Endothelial cell of umbilical vein (primary cell): ENCODE measurements at places on chromosomes 3 and 15.

GRCh38 chr3:40306336-40306735 is 3.2 kb upstream of the EIF1B start:
- no peak for DNase-seq

GRCh38 chr3:173799060-173799816 is 401.7 kb downstream of the NLGN1 start:
- DNase-seq: no peak

GRCh38 chr3:196202516-196202970 is 8.7 kb downstream of the ZDHHC19 start:
- no peak for DNase-seq

DNA sequence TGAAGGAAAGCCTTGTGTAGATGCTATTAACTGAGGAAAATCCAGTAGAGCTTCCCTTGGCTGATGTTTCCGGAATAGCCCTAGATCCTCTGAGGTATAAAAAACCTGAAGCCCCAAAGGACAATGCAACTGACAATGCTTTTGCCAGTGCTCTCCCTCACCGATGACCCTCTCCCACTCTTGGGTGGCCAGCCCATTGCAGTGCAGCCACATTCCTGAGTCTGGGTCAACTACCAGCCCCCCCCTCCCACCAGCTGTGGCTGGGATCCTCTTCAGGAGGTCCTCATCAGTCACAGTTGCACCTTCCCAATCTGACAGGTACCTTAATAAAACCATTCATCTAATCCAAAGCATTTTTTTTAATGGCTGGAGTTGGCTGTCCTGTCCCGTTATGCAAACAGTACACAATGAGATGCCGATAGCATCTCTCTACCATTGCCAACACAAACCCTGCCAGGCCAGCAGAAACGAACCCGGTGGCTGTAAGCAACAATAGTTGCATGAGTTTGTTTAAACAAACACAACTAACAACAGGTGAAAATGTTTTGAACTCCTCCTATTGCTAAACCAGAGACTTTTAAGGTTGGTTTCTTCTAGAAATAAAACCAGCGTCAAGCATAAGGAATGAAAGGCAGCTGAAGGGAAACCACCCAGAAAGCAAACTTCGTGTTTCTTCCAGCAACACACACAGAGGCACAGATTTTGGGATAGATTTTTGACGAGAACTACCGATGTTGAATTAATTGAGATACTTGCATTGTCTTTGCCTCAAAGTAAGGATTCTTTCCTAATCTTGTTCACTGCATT is 128.3 kb upstream of the ARHGEF3 start:
- DNase-seq: peak; percentile 77

- DNase-seq: peak; percentile 27
Observed at GRCh38 chr15:71790081-71790480, 20.3 kb upstream of the NR2E3 start.

GRCh38 chr3:159356606-159357005 is 554.8 kb downstream of the MFSD1 start:
- no peak for DNase-seq

DNA sequence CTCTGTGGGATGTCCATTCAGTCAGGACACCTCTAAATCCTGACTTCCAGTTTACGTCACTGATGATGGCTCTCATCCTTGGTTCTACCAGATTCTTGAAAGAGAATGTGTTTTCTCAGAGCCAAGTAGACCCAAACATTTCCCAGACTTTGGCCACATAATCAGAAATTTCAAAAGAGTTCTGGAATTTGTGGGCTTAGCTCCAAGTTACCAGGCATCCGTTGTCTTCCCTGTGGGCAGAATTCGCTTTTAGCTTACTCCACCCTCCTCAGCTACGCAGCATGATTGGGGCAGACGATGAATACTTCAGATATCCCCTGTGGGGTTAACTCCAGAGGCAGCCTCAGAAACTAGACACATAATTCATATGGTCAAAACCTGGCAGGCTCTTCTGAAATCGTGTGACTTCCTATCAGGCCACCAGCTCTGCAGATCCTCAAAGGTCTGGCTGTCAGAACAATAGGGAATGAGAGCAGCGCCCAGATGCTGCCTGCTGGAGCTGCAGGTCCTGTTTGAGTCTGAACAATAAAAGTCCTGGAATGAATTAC is 30.6 kb downstream of the CRTC3 start:
- DNase-seq: peak; percentile 39

GRCh38 chr3:196942915-196943277 is 568 bp upstream of the NCBP2 start:
- no peak for DNase-seq

DNA sequence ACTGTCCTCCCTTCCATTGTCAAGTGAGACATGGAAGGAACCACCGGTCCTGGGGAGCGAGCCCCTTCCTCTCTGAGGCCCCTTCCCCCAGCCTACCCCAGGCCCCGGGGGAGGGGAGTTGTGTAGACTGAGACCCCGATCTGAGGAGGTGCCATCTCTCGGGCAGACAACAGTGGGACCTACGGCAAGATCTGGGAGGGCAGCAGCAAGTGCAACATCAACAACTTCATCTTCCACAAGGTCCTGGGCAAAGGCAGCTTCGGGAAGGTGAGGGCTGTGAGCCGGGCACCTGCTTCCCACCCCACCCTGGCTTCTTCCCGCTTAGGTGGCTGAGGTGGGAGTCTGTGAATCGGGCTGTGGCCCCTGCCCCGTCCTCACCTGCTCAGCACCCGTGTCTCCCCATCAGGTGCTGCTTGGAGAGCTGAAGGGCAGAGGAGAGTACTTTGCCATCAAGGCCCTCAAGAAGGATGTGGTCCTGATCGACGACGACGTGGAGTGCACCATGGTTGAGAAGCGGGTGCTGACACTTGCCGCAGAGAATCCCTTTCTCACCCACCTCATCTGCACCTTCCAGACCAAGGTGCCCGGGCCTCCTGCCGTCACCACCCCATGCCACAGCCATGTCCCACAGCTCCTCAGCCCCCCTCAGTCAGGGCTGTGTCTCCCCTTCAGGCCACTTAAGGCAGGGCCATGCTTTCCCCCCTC is 24.9 kb downstream of the PRKCD start:
- no peak for DNase-seq

DNA sequence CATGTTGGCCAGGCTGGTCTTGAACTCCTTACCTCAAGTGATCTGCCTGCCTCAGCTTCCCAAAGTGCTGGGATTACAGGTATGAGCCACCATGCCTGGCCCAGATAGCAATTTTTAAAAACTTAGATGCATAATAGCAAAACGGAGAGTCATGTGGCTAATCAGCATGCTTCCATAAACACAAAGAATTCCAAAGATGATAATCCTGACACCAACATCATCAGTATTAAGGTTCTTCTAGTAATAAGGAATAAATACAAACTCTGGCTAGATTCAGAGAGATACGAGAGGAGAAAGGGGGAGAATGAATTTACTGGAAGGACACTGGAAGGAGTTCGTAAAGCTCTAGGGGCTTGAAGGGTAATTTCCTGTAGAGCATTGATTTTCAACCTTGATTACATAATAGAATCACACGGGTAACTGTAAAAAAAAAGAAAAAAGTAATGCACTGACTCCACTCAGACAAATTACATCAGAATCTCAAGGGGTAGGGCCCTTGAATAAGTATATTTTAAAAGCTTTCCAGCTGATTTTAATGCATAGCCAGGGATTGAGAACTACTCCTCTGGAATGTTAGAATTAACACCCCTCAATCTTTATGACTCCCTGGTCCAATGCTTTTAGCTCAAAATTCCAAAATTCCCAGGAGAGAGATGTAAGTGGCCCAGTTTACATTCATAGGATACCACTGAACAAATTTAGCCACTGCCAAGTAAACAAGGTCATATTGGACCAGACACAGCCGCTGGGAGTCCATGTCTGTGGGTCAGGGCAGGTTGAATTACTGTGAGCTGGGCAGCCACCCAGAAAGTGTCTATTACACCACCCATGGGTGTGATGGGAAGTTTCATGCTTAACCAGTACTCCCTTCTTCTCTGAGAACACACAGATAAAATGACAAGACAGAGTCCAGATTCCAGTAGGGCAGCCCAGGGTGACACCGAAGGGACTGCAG is 243.9 kb downstream of the TBL1XR1 start:
- DNase-seq: no peak

DNA sequence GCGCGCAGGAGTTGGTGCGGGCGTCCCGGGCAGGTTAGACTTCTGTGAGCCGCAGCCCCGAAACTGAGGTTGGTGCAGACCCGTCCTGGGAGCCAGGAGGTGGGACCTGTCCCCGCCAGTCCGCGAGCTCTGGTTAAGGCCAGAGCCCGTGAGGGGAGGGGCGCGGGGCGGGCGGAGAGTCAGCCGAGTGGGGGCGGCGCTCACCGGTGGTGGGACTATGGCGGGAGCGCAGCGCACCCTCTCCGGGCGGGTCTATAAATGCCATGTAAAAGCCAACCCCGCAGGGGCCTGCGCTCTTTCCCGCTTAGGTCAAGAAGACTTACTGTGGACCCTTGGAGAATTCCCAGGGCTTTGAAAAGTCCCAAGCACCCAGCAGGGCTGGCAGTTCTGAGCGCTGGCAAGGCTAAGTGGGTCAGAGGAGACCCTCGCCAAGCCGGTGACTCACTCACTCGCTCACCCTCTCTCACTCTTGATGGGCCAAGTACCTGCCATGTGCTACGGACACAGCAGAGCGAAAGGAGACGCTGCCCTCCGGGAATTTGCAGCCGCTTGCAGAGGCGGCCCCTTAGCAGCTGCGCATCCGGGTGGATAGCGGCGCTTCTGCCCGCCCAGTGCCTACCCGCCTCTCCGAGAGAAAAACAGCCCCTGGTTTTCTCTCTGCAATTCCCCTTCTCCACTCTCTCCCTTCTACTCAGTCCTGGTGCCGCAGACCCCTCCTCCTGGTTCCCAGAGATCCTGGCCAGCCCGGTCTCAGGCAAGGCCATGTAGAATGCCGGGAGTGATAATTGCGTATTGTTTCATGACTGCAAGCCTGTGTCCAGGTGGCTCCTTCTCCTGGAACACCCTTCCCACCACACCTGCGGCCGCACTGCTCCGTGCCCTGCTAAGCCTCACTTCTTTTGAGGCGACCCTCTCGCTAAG is at the start of gene ALDH1L1:
Gene ALDH1L1, minus strand, starts transcription at position 110 of the 921 bp plus-strand sequence. CDS start 19,607 bp downstream, outside the sequence.
- DNase-seq: no peak

- no peak for DNase-seq
Observed at GRCh38 chr3:53174346-53175250, 13.6 kb downstream of the PRKCD start.

GRCh38 chr15:70294731-70295305 is 197.1 kb upstream of the TLE3 start:
- no peak for DNase-seq

DNA sequence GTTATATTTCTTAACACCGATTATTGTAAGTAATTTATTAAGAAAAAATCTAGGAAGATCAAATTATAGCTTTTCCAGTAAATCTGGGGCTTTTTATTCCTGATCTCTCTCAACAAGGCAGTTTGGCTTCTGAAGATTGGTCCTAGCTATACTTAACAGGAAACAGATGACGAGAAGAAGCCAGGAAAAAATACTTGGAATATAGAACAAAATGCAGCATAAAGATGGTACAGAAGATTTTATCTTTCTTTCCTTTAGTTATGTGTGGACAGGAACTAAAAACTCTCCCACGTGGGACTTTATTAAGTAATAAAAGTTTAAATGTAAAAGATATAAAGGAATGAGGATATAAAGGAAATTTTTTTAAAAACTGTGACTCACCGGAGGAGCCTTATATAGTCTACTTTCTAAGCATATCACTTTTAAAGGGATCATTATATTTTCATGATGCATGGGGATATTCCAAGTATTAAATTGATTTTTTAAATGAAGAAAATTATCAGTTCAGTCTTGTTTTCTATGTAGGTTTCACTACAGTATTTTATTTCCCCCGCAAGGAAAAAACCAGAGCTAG is 8.2 kb downstream of the B3GNT5 start:
- DNase-seq: peak; percentile 55

DNA sequence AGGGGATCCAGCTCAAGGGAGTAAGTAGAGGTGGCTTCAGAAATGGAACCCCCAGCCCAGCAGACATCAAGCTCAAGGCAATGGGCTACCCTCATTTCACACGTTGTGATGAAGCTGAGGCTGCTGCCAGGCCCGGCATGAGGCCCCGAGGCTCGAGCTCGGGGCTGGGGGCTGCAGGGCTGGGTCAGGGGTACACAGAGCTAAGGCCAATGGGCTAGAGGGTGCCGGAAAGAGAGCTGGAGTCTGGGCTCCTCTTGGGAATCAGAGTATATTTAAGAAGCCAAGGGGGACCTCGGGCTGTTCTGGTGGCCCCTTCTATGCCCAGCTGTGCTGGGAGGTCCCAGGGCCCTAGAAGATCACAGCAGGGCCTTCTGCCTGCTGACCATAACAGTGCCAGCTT is 7.4 kb downstream of the PRSS50 start:
- DNase-seq: no peak

DNA sequence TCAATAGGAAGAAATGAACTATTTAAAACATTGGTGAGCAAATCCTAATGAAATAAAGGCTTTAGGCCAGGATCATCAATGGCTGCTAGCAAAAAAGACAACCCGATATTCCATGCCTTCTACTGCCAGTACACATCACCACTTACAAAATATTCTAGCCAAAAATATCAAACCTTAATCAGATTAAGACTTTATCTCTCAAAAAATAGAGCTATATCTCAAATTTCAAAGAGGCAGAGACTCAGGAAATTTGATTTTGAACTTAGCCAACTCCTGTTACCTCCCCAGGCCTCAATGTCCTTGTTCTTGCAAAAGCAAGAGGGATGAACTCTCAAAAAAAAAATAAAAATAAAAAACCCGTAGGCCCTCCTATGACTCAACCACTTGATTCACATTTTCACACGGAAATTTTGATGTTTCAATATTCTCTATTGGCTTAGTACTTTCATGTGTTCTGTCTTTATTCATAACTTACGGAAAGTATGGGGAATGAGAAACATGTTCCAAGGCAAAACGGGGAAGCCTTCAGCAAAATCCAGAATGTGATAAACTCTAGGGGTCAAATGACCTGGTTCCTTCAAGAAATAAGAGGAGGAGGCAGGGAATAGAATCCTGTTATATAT is 273.3 kb upstream of the ZPLD1 start:
- DNase-seq: no peak

GRCh38 chr15:64685230-64685888 is 90.0 kb downstream of the RBPMS2 start:
- DNase-seq: no peak

DNA sequence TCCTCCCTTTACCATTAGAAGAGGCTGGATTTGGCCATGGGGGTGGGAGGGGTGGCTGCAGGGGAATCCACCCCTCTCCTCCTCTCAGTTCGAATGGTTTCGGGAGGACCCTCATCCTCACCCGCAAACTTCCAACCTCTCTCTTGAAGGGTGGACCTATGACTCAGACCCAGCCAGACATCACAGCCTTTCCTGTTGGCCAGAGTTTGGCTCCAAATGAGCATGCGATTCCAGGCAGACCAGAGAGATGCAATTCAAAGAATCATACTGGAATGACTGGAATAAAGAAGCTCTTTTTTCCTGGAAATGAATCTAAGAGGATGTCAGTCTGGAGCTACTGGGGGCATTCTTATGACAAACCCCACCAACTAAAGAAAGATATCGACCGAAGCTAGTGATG is 516.7 kb upstream of the MDFIC2 start:
- peak; percentile 89 for DNase-seq
